NCI-H1436 (cell line): ENCODE measurements at places on chromosomes 12 and 14.

DNA sequence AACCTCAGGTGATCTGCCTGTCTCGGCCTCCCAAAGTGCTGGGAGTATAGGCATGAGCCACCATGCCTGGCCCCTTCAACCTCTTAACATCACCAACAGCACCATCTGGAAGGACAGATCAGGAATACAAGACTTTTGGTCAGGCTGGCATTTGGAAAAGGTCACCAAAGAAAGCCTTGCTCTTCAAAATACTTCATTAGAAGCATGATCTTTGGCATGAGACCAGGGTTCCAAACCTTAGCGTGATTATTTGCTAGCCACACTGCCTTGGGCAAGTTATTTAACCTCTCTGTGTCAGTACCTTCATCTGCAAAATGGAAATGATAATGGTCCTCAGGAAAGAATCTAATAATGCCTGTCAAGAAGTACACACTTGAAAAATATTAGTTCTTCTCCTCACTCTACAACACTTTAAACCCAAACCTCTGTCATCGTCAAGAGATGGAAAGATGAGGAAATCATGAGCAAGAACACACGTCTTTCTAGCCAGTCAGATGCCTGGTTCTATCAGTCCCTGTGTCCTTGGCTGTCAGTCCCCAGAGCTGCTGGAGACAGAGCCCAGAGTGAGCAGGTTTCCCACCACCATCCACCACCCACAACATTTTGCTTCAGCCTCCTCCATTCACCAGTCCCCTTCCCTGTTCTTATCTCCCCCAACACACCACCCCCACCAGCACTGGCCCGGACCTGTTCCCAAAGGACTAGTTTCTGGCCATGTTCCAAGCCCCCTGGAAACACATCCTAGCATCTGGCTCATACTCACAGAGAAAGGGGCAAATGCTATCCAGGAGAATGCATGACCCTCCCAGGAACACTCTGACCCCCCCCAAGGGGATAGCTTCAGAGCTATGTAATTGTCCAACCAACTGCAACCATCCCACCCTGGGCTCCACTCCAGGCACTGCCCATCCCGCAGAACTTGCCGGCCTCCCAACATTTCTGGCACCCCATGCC is 2.0 kb downstream of the ADCY6 start:
- no peak for DNase-seq

DNA sequence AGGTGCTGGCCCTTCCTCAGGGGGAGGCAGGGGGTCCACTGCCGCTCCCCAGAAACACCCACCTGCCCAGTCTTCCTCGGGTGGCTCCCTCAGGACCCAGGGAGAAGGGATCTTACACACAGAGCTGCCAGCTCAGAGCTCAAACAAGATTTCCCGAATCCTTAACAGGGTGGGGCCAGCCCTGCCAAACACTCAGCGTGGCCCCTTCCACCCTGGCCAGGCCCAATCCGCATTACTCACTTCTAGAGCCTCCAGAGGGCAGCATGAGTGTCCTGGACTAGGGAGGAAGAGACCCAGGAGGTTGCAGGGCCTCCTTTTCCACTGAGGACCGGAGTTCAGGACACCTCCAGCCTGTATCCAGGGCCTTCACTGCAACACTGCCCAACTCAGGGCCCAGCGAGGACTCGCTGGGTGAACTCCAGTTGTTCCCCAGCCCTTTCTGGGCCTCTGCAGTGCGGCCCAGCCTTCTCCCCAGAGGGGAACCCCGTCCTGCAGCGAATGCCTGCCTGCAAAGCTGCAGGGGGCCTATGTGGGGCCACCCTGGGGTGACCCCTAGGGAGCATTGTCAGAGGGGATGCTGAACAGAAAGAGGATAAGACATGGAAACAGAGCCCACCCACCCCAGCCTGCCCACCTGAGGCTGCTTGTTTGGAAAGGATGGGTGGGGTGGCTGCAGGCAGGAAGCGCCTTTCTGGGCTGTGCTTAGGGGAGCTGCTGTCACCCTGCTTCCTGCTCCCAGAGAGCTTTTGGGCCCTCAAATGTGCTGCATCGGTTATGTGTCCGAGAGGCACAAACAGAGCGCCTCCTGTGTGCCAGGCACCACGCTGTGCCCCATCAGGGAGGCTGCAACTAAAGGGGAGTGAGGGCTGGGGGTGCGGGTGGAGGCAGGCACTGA is 43.8 kb downstream of the CCNK start:
- no peak for DNase-seq

DNA sequence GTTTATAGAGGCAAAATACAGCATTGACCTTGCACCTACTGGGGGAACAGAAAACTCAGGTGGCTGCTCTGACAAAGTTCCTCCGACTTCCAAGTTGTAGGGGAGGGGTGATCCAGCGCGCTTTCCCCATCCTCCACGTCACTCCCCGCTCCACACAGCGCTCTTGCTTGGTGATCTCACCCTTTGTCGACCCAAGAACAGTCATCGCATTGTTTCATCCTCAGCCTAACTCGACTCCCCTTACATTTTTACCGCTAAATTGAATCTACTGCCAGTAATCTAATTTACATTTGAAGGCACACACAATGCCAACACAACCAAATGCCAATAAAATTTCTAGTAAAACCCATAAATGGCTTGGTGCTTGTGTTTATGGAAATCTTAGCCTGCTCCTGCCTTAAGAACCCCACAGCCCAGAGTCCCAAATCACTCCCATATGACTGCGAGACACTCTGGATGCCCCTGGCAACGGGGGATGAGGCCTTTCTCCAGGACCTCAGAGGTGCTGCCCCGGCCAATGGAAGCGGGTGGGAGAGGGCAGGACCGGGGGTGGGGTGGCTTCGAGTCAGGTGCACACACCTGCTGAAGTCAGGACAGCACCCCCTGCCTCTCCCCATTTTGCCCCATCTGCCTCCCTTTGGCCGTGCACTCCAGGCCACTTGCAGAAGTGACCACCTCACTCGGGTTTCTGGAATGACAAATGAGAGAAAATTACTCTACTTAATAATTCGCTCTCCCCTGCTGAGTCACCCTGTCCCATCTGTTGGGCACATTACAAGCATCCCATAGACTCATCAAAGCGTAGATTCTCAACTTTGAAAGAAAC is 98.2 kb upstream of the GSC start:
- DNase-seq: no peak

GRCh38 chr12:98595243-98595988 is 1.9 kb downstream of the SLC25A3 start:
- no peak for DNase-seq

DNA sequence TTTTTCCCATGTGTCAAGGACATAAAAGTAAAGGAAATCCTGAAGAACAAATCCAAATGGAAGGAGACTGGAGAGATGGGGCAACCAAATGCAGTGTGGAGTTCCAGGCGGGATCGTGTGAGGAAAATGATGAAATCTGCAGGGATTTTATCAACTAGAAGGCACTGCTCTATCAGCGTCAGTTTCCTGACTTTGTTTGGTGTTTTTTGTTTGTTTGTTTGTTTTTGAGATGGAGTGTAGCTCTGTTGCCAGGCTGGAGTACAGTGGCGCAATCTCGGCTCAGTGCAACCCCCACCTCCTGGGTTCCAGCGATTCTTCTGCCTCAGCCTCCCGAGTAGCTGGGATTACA is 43.3 kb upstream of the GPR132 start:
- no peak for DNase-seq

DNA sequence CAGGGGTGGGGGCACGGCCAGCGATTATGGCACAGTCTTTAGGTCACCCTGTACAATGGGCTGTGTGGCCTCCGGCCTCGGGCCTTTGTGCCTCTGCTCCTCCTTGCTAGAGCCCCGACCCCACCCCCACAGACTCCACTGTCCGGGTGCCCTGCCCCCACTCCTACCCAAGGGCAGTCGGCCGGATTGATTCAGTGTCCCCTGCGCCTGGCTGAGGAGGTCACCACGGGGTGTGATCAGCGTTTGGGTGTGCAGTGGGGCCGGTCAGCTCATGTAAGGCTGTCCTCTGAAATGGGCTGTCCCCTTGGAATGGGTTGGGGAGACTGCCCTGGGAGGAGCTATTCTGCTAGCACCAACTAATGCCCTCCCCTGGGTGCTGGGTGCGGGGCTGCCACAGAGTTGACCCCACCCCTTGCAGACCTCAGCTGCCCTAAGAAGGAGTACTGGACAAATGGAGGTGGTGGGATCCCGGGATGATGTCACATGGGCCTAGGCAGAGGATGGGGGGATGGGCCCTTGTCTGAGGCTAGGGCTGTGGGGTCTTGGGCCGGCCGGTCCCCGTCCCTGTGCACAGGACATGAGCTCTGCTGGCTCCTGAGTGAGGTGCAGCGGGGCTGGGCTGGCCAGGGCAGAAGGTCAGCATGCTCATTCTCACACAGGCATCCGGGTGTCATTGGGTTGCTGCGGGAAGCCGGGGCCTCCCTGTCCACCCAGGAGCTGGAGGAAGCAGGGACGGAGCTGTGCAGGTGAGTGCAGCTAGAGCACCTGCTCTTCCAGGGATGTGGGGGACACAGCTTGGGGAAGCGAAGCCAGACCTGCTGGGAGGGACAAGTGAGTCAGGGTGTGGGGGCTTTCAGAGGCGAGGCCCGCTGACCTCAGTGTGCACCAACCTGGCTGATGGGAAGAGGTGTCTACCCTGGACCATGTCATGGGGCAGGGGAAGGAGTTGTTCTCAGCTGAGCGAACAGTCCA is 23.4 kb downstream of the ASPG start:
- no peak for DNase-seq

DNA sequence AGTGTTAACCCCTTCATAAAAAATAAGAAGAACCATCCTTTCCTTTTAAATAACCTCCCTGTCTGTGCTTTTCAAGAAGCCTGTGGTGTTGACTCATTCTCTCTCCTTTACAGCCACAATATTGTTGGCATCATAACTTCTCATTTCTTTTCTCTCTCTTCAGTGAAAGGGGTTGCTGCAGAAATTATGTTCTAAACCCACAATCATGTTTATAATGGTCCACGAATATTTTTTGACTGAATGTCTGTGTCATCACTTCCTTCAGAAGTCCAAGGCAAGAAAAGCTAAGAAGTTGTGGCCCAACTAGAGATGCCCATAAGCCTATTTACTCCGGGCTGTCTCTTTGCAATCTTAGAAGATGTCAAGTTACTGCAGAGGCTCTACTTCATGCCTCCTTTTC is 488.3 kb downstream of the APAF1 start:
- no peak for DNase-seq

DNA sequence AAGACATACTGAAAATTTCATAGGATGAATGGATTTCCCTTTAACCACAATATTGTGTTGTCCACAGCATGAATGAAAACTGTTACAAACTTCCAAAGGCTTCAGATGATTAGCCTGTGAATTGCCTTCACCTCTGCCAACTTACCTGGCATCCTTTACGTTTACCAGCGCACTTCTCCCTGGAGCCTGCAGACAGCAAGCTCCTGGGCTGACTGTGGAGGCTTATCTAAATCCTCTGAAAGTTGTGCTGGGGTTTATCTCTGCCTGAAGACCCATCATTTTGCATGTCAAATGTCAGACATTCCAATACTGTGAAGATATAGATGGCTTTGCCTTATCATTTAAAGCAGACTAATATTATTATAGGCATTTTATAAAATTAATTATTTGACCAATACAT is 403.0 kb downstream of the SYT1 start:
- no peak for DNase-seq

GRCh38 chr14:104321088-104321801 is 182.9 kb downstream of the KIF26A start:
- no peak for DNase-seq

- no peak for DNase-seq
Observed at GRCh38 chr12:77686760-77687159, 143.9 kb upstream of the NAV3 start.

DNA sequence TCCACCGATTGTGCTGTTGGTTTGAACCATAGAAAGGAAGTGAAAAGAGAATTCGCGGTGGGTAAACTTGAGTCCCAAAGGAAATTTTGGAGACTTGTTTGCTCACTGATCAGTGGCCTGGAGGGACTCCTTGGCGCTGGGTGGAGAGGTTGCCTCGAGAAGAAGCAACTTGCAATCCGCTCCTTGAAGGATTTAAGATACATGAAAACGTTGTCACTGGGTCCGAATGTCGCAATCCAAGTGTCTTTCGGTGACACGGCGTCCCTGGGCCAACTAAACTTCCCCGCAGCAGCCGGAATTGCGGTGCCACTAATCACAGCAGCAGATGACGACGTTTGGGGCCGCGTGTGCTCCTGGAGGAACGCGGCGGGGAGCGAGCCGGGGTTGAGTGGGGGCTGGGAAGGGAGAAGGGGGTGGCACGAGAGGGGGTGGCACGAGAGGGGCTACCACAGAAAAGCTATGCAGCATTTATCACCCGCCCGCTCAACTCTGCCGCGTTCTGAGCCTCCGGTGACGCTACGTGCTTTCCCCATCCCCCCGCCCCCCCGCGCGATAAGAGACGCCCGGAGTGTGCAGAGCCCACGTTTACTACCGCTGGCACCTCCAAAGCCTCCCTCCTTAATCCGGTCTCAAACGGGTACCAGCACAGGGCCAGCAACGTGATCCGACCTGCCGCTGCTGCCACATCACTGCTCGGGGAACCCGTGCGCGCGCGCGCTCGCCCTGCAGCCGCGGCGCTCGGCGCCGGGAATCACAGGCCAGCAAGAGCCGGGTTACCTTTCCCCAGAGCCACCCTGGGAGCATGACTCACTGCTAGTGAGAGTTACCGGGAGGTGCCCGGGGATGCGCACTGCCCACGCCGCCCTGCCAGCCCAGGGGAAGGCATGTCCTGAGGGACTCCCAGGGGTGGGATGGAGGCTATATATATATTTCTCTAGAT is 833 bp upstream of the BHLHE41 start:
- no peak for DNase-seq

- no peak for DNase-seq
Observed at GRCh38 chr14:88002421-88003075, 2.4 kb upstream of the GPR65 start.

GRCh38 chr12:22588817-22589216 is 36.2 kb upstream of the ETNK1 start:
- DNase-seq: peak; percentile 71

GRCh38 chr14:23066368-23066767 is 9.0 kb upstream of the CDH24 start:
- DNase-seq: no peak
